NCI-H446 (cell line): ENCODE measurements at places on chromosomes 5 and 9.

GRCh38 chr5:8700671-8701070 is 831.7 kb downstream of the MTRR start:
- DNase-seq: no peak

DNA sequence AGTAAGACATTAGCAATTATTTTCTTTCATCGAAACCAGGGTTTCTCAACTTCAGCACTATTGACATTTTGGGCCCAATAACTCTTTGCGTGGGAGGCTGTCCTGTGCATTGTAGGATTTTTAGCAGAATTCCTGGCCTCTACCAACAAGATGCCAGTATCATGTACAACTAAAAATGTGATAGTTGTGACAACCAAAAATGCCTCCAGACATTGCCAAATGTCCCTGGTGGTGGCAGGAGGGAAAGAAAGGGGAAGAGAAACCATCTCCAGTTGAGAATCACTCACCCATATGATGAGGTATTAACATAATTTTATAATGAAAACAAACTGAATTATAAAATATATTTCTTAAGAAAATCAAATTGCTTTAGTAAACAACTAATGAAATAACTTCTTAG is 406.1 kb downstream of the RAB3C start:
- DNase-seq: no peak

GRCh38 chr5:132227485-132228240 is at the start of gene P4HA2:
TSS of gene P4HA2 (minus strand) at chr5:132227853. CDS start at chr5:132218626, 9,227 bp downstream.
- peak; percentile 24 for DNase-seq

DNA sequence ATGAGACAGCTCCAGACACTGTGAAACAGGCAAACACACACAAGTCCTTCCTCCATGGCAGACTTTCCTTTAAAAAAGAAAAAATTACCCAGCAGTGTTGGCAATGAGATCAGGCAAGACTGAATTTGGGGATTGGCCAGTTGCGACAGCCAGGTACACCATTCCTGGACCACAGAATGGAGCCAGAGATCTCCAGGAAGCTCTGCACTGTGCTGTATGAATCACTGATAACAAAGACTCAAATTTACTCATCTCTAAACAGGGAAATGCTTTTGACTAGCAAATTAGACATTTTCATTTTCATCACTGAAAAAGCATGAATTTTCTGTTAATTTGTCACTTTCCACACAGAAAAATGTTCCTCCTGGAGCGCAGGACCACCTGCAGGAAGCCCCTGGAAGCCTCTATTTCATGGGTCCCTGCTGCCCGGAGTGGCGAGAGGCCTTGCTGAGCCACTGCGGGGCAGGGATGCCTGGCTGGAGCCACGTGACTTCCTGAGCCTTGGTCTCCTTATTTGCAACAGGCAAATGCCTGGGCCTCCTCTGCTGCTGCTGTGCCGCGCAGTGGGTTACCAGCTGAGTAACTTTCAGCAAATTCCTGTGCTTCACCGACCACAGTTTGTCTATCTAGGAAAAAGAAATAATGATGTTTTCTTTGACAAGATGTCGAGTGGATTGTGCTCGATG is 185.9 kb upstream of the ZNF618 start:
- DNase-seq: no peak

DNA sequence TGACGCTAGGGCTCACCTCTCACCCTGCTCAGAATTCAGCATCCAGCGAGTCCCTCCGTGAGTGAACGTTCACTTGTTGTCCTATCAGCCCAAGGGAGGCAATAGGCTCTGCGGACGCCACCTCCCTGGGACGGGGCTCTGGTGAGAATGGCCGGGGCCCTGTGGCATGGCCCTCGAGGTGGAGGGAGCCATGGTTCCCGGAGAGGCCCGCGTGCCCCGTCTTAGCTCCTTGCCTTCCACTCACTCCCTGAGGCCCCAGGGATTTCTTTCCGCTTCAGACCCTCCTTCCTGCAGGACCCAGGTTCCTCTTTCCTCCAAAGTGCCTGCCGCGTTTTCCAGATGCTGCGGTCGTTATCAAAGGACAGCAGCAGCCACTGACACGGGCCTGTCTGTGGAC is 21.5 kb downstream of the EXOC3 start:
- DNase-seq: no peak

DNA sequence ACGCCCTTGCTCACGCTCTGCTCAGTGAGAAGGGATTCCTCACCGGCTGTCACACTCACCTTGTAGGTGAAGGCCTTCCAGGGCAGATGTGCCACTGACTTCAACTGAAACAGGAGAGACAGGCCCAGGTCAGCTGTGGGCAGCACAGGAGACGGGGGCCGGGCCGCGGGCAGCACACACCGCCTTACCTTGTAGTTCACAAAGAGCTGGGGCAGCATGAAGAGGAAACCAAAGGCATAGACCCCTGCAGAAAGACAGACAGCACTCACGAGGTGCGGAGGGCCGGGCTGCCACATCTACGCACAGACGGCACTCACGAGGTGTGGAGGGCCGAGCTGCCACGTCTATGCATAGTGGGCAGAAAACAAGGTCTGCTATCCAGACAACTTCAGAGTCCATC is 23.3 kb downstream of the CLPTM1L start:
- no peak for DNase-seq
